BJ (cell line): ENCODE measurements at places on chromosomes 3 and 15.

- DNase-seq: no peak
Measured at GRCh38 chr3:32867954-32868353, 50.2 kb downstream of the TRIM71 start.

GRCh38 chr3:57956119-57956832, 51.9 kb upstream of the FLNB start:
- peak; percentile 81 for DNase-seq

DNA sequence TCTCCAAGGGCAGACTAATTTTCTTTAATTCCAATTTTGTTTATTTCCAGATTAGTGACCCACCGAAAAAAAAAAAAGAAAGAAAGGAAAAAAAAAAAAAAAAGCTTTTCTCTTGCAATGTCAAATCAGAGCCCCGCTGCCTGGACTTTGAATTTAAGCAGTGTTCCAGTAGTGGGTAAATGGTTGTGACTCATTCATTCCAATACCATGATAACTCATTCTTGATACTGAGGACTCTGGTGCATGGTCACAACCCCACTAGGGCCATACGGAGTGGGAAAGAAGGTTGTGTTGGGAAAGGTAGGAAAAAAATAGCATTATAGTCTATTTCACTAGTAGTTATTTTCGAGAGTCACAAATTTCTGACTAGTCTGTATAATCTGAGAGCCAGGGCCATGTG, 59.1 kb upstream of the COL8A1 start:
- peak; percentile 18 for DNase-seq

DNA sequence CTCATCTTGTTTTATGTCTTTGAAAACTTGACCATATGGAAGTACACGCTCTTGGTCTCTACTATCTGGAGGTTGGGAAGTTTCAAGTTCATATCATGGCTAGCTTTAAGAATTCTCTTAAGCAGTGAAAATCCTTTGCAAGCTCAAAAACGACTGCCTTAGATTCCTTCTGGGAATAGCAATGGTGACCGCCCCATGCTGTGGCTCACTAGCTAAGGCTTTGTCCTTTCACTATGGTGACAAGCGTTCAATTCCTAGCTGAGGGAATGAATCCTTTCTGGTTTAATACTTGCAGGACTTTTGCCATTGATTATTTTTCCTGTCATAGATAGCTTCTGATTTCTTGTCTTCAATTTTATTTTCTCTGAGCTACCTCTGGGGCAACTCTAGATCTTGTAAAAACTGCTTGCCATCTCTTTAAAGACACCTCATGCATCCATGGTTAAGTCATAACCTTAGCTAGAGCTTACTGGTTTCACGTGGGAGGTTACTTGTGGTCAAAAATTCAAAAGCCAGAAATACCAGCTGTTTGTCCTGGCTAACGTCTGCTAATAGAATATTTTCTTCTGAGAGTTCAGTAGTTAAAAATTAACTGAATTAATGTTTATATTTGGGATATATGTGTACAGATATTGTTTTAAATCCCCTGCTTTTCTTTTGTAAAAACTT, 673.4 kb upstream of the CBLB start:
- DNase-seq: no peak

- DNase-seq: no peak
Measured at GRCh38 chr15:78987556-78988360, 42.9 kb upstream of the CTSH start.

GRCh38 chr3:185251272-185251671, 2.6 kb downstream of the EHHADH start:
- no peak for DNase-seq

DNA sequence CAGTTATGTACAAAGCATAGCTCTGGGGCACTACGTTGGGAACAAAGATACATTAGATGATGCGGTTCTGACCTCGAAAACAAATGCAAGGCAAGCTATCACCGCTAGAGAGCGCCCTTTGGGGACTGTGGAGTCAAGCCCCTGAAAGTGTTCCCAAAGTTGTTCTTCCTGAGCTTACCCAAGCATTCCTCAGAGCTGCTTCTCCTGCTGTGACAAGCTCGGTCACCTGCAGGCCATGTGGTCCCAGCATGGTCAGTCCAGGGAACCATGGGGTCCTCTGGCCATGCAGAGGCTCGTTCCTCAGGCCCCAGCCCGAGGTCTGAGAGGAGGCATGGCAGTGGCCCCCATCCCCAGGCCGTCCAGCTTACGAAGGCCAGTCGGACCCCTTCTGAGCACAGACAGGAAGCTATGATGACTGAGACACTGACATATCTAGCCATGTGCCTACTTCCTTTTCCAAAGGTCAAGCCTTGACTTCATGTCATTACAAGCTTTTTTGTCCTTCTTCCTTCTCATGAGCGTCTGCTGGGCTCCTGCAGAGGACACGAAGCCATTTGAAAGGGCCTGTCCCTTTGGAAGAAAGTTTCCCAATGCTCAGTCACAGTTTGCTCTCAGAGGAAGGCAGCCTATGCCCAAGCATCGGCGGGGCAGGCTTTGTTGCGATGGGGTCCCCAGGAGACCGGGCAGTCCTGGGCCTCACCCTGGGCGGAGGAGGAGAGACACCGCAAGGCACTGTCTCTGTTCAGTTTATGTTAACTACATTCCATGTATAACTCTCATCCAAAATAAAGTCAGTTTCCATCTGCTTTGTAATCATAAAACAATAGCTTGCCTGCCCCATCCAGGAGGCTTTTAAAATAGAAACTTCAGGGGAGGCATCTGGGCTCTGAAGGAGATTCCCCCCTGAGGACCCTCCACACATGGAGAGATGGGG, 79.3 kb downstream of the ATP10A start:
- DNase-seq: no peak

- DNase-seq: no peak
Measured at GRCh38 chr3:34263101-34263621, 464.7 kb downstream of the PDCD6IP start.

- no peak for DNase-seq
Measured at GRCh38 chr3:146529021-146529420, 15.4 kb downstream of the PLSCR1 start.

GRCh38 chr15:23823508-23823907, 136.4 kb upstream of the NDN start:
- no peak for DNase-seq

DNA sequence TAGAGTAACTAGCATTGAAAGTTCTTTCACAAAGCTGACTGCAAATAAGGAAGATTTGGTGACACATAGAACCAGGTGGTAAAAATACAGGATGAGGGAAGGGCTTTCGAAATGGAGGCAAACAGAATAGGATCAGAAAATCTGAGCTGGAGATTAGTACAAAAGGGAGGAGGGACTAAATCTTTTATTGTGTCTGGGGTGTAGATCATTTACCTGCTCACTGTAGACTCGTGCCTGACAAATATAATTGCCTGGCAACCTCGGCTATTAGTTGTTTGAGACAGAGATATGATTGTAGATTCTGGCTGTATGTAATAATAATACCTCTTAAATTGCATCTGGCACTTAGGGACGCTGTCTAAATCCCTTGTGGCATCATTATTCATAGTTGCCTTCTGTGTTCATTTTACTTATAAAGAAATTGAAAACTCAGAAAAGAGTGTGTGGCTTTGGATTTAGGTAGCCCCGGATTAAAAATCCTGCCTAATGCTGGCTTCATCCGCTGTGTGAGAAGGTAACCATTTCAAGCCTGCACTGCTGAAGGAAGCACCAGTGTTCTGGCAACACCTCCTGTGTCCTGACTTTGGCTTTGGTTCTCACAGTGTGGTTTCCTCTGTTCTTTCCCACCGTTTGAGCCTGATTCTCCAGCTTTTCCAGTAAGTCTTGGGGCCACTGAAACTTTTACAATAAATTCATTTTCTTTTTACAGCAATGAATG, 25.0 kb upstream of the GPR160 start:
- no peak for DNase-seq

GRCh38 chr15:33907326-33907725, 61.0 kb upstream of the CHRM5 start:
- DNase-seq: no peak

- no peak for DNase-seq
Measured at GRCh38 chr3:142993958-142994442, 7.4 kb upstream of the U2SURP start.

DNA sequence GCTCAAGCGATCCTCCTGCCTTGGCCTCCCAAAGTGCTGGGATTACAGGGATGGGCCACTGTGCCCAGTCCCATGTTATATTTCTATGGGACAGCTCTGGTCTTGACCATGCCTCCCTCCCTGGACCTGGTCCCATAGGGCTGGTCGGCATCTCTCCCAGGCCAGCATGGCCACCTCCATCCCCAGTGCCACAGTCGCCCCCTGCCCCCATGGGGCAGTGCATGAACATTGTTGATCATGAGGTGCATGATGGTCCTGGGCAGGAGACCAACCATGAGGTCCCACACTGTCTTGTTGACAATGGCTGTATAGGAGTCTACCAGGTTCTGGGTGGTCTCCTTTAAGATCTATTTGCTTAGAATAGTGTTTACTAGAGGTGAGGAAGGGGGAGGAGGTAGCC, 6.5 kb downstream of the RPS17 start:
- no peak for DNase-seq

DNA sequence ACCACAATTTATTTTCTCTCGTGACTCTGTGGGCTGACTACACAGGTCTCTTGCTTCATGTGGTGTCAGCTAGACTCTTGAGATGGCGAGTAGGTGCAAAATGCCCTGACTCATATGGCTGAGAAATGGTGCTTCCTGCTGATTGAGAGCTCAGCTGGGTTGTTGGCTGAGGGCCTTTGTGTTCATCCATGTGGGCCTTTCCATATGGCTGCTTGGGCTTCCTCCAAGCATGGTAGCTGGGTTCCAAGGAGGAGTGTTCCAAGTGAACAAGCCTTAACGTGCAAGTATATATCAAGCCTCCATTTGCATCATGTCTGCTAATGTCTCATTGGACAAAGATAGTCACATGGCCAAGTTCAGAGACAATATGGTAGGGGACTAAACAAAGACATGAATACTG, 164.0 kb downstream of the PDCD6IP start:
- no peak for DNase-seq

DNA sequence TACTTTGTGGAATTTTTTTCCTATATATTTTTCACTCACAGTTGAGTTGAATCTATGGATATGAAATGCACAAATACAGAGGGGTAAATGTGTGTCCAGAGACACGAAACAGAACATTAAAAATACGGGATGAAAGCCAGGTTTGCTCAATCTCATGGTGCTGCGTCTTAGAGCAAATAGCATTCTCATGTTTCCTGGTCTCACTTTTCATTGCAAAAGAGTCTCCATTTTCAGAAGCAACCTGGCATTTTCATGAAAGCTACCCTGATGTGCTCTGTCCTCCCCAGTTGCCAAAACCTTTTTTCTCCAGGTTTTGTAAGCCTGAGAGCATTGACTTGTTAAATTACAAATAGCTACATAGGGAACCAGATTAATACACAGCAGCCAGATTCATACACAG, 49.5 kb upstream of the MBNL1 start:
- DNase-seq: no peak

GRCh38 chr15:62840526-62841268, 201.8 kb upstream of the TPM1 start:
- DNase-seq: no peak

- DNase-seq: no peak
Measured at GRCh38 chr3:113783980-113784379, 37.1 kb downstream of the ATP6V1A start.

- DNase-seq: no peak
Measured at GRCh38 chr3:43468133-43468532, 153.7 kb downstream of the ANO10 start.

DNA sequence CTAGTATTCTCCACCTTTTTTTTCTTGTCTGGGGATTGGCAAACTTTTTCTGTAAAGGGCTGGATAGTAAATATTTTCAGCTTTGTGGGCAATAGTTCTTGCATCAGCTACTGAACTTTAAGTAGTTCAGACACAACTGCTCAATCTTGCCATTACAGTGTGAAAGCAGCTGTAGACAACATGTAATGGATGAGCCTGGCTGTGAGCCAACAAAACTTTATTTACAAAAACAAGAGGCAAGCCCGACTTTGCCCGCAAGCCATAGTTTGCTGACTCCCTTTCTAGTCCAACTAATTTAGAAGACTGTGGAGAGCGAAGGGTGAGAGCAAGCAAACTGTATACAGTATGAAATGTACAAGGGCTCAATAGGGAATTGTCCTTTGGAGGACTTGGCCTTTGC, 6.2 kb downstream of the FRMD4B start:
- DNase-seq: no peak

- no peak for DNase-seq
Measured at GRCh38 chr3:108106031-108106430, 15.2 kb upstream of the CD47 start.

GRCh38 chr3:44045476-44046275, 196.0 kb upstream of the TOPAZ1 start:
- no peak for DNase-seq

DNA sequence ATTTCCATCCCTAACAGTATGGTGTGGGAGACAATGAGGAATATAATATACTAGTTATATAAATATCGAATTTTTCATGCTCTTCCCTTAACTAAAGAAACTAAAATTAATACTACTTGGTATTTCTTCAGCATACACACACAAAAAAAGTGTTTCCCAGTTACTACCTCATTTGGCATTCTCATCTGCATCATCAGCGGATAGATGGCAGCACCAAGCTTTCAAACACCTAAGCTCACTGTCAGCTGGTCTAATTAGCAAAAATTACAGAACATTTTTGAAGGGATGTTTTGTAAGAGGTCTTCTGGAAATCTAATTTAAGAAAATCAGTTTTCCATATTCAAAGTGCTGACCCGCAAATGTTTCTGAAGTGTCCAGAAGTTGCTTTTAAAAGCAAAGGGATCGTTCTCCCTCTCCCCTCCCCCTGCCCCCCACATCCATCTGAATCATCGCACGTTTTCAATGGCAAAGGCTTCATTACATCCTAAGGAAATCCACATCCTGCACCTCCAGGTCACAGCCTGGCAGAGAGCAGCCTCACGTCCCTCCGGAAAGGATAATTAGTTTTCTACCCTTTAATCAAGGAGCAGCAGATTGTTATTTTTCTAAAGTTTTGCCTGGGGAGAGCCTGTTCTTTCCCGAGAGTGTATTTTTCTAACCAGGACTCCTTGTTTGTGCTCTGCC, 86.1 kb upstream of the SPATA12 start:
- no peak for DNase-seq

DNA sequence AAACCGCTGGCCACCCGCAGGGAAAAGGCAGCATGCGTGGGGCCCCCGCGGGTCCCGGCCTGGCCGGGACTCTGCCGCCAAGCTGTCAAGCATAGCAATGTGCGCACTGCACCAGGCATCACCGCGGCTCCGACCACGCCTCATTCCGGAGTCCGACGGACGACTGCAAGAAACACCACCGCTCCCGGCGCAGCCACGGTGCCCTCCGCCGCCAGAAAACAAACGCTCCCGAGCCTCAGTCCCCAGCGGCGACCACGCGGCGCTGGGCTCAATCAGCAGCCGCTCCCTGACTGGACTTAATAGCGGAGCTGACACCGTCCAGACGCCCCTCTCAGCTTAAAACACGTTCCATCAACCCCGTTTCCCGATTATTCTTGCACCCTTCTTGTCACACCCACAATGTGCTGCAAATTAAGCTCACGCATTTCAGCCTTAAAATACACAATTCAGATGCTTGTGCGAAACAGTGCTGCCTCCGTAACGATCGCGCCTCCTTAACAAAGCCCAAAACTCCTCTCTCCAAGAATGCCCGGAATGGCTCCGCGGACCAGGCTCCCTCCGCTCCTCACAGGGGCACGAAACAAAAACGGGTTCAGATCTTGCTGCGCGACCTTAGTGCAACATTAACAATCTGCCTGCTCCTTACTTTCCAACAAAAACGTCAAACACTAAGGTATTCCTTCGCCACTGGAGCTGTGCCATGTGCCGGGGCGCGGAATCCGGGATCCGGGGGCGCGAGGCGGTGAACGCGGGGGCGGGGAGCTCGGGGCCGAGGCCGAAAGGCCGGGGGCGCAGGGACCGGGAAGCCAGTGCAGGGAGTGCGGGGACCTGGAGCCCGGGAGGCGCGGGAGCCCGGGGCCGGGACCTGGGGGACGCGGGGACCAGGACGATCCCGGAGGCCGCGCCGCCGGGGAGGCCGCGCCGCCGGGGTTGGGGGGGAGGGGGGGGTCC, 655 bp downstream of the CYFIP1 start:
- no peak for DNase-seq
